ENCODE measurements at places on chromosomes 5 and 9. TPM values are rescaled to one million over a fixed set of nuclear protein-coding genes. Genes with fewer than 3 reads are reported as not detected.
A peak's percentile ranks its signal among the peaks of the same experiment; 100 is the strongest.

TMEM215 gene
- not detected for total RNA-seq

GRCh38 chr5:74266836-74267235, 373.7 kb downstream of the ENC1 start:
- no peak for DNase-seq

- DNase-seq = peak; percentile 11
Measured at GRCh38 chr5:91928754-91929521, 545.8 kb upstream of the ARRDC3 start.

RMND5B gene
- total RNA-seq = 56.5 TPM

DNA sequence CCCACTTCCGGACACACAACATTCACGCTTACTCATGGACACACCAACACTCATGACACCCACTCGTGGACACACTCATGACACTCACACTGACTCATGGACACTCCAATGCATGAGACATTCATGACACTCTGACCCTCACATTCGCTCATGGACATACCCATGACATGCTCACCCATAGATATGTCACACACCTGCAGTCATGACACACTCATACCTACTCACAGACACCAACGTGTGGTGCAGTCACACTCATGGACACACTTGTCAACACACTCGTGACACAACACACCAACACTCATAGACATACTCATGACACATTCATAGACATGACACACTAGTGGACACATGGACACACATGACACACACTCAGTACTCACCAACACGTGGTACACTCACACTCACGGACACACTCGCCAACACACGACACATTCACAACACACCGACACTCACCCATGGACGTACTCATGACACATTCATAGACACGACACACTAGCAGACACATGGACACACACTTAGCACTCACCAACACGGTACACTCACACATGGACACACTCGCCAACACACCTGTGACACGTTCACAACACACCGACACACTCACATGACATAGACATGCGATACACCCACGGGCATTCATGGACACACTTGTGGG, 73.4 kb downstream of the PHF2 start:
- no peak for DNase-seq

DNA sequence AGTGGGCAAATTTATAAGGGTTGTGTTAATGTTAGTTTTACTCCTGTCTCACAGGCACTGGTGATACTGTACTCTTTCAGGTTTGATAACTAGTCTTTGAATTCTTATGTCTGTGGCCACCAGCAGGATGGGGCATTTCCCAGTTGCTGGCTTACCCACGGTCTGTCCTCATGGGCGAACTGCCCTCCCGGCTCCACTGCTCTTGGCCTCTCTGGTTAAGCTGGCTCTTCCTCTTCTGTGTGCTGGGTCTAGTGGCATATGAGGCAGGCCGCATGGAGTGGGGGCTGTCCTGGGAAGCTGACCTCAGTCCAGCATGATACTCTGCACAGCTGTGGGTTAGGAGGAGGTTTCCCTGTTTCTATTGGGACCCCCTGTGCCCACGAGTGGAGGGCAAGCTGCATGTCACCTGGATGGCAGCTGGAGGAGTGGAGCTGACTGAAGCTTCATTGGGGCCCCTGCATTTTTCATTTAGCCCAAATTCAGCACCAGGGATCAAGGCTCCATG, 19.5 kb downstream of the PHF2 start:
- DNase-seq = no peak

- DNase-seq = peak; percentile 32
Measured at GRCh38 chr5:13250464-13251291, 693.8 kb downstream of the DNAH5 start.

DNA sequence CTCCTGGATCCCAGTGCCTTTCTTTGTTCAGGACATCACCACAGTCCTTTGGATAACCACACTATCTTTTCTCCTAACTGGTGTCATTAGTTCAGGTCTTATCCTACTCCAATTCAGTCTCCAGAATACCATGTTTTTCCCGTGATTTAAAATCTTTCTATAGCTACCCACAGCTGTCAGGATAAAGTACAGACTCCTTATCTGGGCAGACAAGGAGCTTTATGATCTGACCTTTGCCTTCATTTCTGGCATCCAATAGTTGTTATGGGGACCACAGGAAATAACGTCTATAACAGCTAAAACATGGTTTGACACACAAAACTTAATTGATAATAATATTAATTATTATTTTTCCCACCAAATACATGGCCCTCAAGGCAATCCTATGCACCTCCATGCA, 125.6 kb downstream of the ARL15 start:
- DNase-seq = no peak

DNA sequence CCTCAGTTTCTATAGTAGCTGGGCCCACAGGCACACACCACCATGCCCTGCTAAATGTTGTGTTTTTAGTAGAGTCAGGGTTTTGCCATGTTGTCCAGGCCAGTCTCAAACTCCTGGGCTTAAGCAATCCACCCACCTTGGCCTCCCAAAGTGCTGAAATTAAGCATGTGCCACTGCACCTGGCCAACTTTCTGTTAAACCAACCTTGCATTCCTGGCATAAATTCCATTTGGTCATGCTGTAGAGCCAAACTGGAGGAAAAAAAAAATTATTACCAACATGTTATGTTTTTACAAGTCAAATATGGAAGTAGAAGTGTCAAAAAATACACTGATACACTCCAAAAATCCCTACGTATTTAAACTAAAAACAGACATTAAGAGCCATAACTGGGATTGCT, 54.1 kb downstream of the ERMP1 start:
- no peak for DNase-seq

PCDHGB4 gene
- 0.79 TPM for total RNA-seq

CCDC192 gene
- total RNA-seq = not detected

MSH3 gene
- total RNA-seq = 17.5 TPM

OR13C4 gene
- not detected for total RNA-seq

DNA sequence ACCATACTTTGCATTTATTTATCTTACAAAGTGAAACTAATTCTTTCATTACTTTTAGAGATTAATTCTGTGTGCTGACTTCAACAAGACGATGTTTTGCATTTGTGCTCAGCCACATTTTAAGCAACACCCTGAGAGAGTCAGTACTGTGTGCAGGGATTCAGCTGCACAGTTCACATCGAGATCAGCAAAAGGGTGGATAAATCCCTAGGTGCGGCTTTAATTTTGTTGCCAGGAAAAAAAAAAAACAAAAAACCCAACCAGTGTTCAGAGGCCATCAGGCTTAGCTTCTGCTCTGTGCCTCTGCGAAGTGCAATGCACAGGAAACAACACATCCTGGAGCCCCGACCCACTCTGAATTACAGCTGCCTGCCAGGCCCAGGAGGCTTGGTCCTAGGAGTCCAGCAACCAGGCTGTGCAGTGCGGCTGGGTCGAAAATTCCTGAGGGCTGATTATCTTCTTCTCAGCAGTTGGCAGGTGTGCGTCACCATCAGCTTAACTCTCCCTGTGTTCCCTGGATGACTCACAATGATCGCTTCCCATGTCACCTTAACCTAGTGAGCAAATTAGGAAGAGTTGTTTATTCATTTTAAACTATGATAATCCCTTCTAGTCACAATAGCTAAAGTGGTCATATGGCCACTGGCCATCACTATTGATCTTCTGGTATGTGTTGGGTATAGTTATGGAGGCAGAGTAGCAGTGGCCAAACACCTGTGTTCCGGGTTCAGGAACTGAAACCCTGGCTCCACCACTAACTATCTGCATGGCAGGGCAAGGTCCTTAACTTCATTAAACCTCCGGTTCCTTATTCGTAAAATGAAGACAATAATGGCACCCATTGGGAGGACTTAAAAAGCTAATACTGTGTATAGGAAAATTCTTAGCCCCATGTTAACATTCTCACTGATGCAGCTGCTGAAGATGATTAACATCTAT, 31.2 kb upstream of the NDUFB6 start:
- DNase-seq = peak; percentile 93

Measured in MCF 10A (cell line).